CD4-positive, alpha-beta T cell (primary cell): ENCODE measurements at places on chromosomes 1 and 21. TPM values are rescaled to one million over a fixed set of nuclear protein-coding genes. Genes with fewer than 3 reads are reported as not detected.

Gene NRAS
- total RNA-seq = 30.4 TPM

GRCh38 chr1:78223417-78224215 lies 177.8 kb downstream of the GIPC2 start:
- DNase-seq = no peak

- DNase-seq = peak; percentile 38
These were observed 79.6 kb downstream of the SLC45A1 start for GRCh38 chr1:8397511-8397910.

Gene GJB5
- total RNA-seq = not detected

GRCh38 chr1:193656841-193657240 lies 470.4 kb upstream of the B3GALT2 start:
- DNase-seq = no peak

DNA sequence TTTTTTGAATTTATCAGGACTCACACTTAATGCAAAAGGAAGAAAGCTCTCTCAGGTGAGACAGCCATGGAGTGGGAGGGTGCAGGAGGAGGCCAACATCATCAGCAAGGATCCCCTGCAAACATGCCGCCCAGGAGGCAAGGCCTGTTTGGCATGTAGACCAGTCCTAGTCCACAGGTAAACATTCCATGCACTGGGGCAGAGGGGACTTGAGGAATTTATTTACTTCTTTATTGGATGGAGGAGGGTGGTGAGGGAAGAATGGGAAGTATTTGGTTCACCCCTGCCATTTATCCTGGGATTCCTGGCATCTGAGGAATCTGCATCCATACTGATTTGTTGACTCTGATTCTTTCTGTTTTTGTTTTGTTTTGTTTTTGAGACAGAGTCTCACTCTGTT lies 1.5 kb upstream of the UQCRHL start:
- DNase-seq = no peak

GRCh38 chr1:185488808-185489207 lies 171.8 kb upstream of the IVNS1ABP start:
- DNase-seq = no peak

Gene UBASH3A
- total RNA-seq = 59.7 TPM

Gene SOX13
- total RNA-seq = 1.8 TPM

Gene IFNLR1
- 1.2 TPM for total RNA-seq

DNA sequence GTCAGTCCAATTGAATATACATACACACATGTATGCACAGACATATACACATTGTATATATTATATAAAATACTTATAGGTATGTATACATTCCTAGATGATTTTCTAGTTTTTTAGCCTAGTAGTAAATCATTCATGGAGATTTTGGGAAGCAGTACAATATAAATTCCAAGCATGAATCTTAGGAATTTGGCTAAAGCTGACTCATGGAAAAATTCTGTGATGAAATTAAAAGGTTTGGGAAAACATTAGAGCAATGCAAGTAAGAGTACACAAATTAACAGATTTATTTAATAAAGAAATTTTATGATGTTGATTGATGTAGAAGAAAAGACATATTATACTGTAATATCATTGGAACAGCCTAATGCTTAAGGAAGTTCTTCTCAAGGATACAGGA lies 43.7 kb upstream of the PTGFR start:
- no peak for DNase-seq

Gene CFHR5
- not detected for total RNA-seq

- DNase-seq = no peak
These were observed 8.3 kb downstream of the DNAI4 start for GRCh38 chr1:66916320-66916719.

DNA sequence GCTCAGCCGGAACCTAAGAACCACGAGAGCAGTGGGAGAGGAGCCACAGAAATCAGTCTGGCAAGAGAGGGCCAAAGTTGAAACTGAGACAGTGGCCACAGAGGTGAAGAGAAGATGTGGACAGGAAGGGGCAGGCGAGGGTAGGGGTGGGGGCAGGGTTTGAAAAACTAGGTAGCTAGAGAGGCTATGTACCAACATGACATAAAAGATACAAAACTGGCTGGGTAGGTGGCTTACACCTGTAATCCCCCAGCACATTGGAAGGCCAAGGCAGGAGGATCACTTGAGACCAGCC lies 28.4 kb upstream of the TIAM1 start:
- no peak for DNase-seq

GRCh38 chr1:168271636-168272035 lies 9.0 kb upstream of the TBX19 start:
- no peak for DNase-seq

GRCh38 chr21:44765231-44766013 lies 36.2 kb downstream of the UBE2G2 start:
- DNase-seq = peak; percentile 31

DNA sequence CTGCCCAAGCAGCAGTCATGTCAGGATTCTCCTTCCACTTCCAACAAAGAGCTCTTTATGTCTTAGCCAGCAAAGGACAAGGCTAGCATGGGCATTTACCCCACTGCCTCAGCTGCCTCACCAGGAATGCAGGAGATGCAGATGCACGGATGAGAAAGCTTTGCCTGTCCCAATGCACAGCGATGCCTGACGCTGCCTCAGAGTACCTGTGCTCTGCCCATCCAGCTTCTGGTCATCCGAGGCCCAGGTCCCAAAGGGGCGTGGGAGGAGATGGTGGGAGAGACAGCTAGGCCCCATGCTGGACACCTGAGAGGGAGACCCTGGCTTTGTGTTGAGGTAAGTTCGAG lies 59.0 kb downstream of the IRF2BP2 start:
- DNase-seq = no peak

DNA sequence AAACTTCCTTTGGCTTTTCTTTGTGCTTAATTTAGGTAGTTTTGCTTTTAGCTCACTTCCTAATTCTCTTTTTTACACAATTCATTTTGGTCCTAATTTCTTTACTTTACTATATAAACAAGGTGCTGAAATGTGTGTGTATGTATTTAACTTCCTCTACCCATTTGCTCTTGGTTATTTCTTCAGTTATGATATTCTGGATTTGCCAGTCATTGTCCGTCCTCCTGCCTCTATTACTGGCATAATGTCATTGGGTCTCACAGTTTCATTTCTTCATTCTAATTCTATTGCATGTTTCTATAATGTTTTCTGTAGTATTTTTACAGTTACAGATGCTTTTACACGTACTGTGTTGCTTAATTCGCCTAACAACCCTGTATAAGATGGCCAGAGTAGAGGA lies 96.2 kb downstream of the ZMYM4 start:
- no peak for DNase-seq

DNA sequence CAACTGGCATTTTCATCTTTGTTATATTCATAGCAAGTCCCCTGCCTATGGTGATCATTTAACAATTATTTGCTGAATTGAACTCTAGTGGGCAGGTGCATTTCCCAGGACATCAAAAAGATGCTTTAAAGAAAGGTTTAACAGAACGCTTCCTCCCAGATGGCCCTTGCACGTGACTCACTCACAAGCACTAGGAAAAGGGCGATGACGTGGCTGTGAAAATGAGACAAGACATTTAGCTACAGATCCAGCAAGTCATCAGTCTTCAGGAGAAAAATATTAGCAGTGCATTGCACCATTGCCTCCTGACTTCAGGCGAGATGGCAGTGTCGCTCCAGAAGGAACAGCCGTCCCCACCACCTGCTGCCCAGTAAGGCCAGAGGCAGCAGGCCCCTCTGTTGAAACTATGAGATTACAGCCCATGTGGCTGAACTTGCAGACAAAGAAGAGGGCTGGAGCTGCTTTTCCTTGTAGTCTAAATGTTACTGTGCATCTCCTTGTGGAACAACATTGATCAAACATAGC lies 37.2 kb downstream of the DSCAM start:
- no peak for DNase-seq

Gene ELAPOR1
- 16.1 TPM for total RNA-seq

DNA sequence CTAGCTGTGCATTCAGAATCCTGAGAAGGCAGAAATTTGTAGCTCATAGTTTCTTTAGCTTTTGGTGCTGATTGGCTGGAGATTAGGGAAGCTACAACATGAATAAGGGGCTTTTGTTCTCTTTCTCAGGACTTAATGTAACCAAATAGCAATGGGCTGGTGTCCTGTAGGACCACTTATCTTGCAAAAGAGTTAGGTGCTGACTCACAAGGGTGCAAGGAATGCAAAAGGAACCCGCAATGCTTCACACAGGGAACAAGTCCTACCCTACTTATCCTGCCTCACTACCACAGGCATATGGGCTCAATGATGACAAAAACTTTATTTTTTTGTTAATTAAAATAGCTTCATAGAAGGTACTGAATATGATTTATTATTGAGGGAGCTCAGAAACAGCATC lies 541.5 kb downstream of the AMY1C start:
- DNase-seq = no peak

DNA sequence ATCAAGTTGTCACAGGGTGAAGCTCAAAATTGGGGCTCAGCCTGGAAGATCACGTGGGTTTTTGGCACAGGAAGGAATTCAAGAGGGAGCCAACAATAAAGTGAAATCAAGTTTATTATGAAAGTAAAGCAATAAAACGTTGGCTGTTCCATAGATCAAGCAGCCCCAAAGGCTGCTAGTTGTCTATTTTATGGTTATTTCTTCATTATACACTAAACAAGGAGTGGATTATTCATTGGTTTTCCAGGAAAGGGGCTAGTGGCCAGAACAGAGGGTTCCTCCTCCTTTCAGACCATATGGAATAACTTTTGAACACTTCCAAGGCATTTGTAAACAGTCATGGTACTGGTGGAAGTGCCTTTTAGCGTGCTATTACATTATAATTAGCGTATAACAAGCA lies 723.5 kb upstream of the ADAMTS5 start:
- DNase-seq = no peak

GRCh38 chr1:34360574-34360973 lies 183.9 kb downstream of the C1orf94 start:
- no peak for DNase-seq

Gene PTTG1IP
- 99.0 TPM for total RNA-seq

DNA sequence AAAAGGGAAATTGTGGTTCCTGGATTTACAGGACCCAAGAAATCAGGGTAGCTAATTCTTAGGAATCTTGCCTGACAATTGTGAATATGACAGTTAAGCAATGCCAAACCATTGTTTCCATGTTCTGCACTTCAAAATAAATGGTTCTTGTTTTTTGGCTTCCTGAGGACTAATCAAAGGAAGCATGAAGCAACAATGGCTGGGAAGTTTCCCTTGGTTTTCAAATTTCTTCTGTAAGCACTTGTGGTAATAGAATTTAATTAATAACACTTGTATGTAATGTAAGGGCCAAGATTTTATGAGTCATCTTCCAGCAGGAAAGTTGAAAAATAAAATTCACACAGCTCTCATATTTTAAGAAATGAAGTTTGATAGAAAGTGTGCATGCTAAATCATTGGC lies 31.7 kb downstream of the JAM2 start:
- no peak for DNase-seq

DNA sequence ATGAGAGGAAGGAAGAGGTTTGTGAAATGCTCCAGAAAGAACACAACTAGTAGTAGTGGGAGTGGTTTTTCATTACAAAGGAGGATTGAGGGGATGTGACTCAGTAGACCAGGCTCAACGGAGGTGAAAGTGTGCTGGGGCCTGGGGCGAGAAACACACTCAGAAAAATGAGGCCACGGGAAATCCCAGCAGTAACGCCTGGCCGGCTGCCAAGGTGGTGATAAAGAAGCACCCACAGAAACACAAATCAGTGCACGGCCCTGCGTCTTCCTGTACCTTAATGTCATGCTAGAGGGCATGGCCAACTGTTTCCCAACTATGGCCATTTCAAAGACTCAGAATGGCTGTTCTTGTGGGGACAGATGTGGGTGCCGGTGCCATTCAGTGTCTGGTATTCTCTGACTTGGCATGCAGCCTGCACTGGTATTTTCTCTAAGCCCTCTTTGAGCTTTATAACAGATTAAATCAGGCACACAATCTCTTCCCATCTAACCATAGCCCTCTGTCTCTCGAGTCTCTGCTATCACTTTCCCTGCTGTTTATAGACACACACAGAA lies 38.2 kb downstream of the URB2 start:
- peak; percentile 76 for DNase-seq

Gene TCHH
- total RNA-seq = not detected
